ENCODE measurements at places on chromosomes 7 and 10. TPM values are rescaled to one million over a fixed set of nuclear protein-coding genes. Genes with fewer than 3 reads are reported as not detected.

The ZNF503 gene
- 6.6 TPM for total RNA-seq

The PIP gene
- total RNA-seq = 0.36 TPM

The CH25H gene
- 0.36 TPM for total RNA-seq

The ATOH7 gene
- 0.15 TPM for total RNA-seq

The FGFR2 gene
- total RNA-seq = 0.44 TPM

The CPXM2 gene
- total RNA-seq = not detected

The PALD1 gene
- total RNA-seq = 6.7 TPM

The SHTN1 gene
- total RNA-seq = 24.9 TPM

The ANKRD30A gene
- total RNA-seq = 0.39 TPM

The PTF1A gene
- not detected for total RNA-seq

The PRR15 gene
- 3.8 TPM for total RNA-seq

The TAS2R4 gene
- total RNA-seq = 0.07 TPM

The RAPGEF5 gene
- total RNA-seq = 0.16 TPM

The FAM24B gene
- 13.7 TPM for total RNA-seq

The GDF2 gene
- not detected for total RNA-seq

The NUTM2E gene
- 0.31 TPM for total RNA-seq

The TES gene
- total RNA-seq = 66.3 TPM

The HYAL4 gene
- not detected for total RNA-seq

The BTRC gene
- total RNA-seq = 8.4 TPM
